ENCODE measurements at places on chromosomes 7 and 10.

GRCh38 chr7:33725111-33726025 lies 180.0 kb upstream of the BMPER start:
- no peak for DNase-seq

GRCh38 chr7:109782806-109783205 lies 1213.1 kb downstream of the DNAJB9 start:
- DNase-seq = no peak

GRCh38 chr7:92732316-92733036 lies 103.9 kb downstream of the CDK6 start:
- no peak for DNase-seq

DNA sequence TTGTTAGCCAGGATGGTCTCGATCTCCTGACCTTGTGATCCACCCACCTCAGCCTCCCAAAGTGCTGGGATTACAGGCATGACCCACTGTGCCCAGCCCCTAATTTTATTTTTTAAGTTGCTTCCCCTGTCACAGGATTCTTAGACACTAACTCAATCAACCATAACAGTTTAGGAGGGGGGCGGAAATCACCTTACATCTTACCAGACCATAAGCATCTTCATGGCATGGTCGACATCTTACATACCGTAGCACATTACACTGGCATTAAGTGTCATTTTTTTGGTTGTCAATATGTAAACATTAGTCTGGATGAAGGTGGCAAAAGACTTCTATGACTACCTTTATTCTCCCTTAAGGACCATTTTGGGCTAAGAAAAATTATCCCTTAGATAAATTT lies 95.6 kb downstream of the TRIM24 start:
- no peak for DNase-seq

DNA sequence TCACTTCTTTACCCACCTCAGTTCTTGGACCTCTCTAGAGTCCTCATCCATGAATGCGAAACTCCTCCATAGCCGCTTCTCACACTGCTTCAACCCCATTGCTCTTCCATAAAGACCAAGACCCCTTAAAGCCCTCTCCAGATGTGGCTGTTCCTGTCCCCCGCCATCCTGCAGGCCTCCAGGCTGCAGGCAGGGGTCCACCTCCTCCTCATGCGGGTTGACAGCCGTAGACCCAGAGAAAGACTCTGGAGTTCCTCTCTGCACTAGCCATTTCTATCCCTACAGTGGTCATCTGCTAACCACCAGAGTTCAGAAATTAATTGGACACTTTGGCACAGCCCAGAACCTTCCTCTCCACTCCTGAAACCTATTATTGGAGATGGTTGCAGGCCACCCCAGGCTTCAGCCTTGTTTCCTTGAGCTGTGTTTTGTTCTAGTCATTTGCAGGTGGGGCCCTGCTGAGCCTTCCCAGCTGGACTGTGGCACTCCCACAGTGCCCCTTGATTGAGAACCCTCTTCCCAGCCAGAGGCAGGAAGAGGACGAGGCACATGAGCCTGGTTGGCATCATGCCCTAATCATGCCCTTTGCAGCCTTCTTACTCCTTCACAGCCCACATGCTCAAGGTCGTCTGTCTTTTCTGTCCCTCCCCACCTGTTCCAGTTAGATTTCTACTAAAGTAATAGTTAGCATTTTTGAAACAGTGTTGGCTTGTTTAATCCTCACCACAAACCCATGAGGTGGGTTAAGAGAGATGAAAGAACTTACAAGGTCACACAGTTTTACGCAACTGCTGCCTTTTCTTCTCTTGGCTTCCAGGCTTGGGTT lies 23.9 kb downstream of the CUL1 start:
- no peak for DNase-seq

GRCh38 chr10:77811831-77812430 lies 114.6 kb downstream of the DLG5 start:
- DNase-seq = no peak

DNA sequence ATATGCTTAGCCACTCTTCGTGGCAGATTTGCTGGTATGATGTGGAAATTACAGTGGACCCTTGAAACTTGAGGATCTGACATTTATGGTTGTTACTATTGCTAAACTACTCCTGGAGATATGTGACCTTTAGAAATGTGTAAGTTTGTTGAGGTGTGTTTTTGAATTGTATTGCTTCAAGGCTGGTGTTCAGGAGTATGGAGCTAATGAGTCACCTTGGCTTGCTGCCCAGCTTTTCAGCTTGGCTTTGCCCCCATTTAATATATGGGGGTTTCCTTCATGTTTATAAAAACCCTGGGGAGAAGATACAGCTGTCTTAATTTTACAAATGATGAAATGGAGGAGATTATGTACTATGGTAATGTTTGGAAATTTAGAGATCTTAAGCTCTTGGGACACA lies 11.6 kb downstream of the HBP1 start:
- no peak for DNase-seq

DNA sequence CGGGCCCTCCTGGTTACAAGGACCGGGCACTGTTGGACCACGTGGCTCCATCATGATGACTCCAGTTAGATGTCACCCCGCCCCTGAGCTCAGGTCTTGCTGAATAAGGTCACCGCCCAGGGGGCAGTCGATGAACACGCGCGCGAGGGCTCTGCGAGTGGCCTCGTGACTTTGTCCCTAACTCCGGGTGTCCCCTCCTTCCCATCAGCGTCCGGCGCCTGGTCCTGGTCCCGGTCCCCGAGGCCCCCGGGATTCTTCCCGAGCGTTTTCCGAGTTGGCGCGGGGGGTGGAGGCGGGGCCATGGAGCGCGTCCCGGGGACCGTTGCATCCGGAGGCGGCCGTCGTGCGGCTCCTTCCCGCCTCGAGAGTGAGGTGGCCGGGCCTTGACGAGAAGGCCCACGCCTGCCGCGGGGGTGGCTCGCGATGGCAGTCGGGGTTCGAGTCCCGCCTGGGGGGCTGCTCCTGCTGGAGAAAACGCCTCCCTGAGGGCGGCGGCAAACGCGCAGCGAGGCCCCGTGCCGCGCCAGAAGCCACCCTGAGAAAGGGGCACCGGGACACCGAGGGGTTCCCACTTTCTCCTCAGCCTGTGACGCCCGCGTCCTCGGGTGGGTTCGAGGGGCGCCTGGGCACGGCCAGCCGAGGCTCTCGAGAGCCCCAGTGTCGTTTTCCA lies 569 bp upstream of the NPTX2 start:
- DNase-seq = no peak

GRCh38 chr7:4998244-4998643 lies 39.3 kb upstream of the MMD2 start:
- no peak for DNase-seq

DNA sequence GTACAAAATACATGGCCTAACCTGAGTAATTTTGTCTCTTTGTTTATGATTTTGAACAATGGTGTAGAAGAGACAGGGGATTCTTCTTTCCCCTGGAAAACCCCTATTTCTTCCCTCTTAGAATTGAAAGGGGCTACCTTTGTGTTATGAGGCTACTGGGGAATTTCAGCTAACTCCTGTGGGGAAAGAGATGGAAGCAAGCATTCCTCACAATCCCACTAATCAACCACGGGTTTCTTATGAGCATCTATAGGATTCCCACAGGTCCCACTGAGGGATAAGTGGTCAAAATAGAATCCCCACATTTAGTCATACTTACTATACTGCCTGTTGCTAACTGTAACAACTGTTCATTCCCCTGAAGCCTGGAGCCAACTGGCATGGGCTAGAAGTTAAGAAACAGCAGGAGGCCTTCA lies 32.2 kb upstream of the ITGB8 start:
- no peak for DNase-seq

GRCh38 chr7:142571581-142571980 lies 177.7 kb upstream of the PRSS1 start:
- DNase-seq = no peak

GRCh38 chr10:65864036-65864435 lies 1061.8 kb upstream of the LRRTM3 start:
- no peak for DNase-seq

- no peak for DNase-seq
Measured at GRCh38 chr10:12937527-12937926, 64.0 kb downstream of the CCDC3 start.

GRCh38 chr10:120599200-120599724 lies 142.2 kb downstream of the PLPP4 start:
- DNase-seq = no peak

DNA sequence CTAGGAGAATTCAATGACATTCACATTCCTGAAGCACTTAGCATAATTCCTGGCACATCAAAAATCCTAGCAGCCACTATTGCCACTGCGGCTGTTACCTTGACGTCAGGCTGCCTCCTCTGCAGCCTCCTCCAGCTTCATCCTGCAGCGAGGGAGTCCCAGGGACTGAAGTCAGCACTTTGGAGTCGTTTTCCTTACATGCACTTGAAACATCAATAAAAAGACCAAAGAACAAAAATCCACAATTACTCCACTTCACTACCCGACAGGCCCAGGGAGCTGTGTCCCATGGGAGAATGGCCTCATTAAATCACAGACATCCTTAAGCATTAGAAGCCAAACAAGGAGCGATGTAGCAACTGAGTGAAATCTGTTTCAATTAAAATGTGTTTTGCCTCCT lies 48.6 kb upstream of the NANOS1 start:
- no peak for DNase-seq

DNA sequence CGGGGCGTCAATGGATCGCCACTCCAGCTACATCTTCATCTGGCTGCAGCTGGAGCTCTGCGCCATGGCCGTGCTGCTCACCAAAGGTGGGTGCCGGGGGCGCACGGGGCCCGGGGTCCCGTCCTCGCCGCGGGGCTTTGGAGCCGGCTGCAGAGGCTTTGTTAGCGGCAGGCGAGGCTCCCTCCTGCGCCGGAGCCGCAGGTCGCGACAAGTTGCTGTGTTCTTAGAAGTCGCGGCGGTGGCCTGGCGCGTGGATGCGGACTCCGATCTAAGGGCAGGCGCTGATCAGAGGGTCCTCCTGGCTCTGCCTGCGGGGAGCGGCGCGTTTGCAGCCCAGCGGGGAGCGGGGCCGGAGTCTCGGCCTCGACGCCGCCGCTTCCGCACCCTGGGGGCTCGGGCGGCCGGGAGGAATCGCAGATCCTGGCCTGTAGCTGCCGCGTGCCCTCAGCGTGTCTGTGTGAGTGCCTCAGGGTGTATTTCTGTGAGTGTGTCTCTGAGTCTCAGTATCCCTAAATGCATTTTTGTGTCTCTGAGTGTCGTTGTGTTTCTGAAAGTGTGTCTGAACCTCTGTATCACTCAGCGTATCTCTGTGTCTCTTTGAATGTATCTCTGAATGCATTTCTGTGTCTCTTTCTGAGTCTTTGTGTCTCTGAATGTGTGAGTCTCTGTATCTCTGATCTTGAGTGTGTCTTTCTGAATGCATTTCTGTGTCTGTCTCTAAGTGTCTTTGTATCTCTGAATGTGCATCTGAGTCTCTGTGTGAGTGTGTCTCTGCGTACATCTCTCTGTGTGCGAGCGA lies 766 bp downstream of the BAMBI start:
- DNase-seq = peak; percentile 36

DNA sequence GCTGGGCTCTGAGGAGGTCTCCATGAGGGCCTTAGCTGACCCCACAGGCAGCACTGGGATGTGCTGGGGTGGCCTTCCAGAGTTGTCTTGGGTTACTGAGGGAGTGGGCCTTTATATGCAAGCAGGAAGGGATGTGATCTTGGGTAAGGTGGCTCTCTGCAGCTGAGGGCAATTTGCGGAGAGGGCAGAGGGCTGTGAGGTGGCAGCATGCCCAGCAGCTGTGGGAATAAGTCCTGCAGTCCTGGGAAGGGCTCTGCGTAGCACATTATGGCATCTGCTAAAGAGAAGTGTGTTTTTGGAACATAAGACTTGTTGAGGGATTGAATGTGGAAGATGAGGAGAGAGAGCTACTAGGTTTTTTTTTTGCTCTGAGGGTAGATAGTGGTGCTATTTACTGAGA lies 99.6 kb upstream of the KMT2E start:
- DNase-seq = no peak

- no peak for DNase-seq
Measured at GRCh38 chr10:69960988-69961880, 91.4 kb upstream of the MACROH2A2 start.

DNA sequence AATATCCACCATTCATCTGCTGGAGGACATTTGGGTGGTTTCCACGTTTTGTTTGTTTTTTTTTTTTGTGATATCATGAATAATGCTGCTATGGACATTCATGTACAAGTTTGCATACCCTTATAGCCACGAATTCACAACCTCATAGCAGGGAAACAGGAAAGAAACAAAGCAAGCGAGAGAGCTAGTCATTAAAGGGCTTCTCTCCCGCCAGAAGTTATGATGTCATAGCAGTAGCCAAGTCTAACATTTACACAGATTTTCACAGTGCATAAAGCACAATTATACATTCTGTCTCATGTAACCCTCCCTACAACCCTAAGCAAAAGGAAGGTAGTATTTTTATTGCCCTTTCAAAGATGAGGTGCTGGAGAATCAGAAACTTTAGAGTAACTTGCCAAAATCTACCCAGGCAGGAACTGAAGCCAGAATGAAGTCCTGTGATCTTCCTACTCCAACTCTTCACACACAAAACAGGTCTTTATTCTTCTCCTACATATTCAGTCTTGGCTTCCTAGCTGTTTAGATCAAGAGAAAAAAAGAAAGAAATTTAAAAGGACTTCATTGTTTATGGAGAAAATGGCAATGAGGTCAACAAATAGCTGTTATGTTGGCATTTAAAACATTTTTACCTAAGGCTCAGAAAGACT lies 33.9 kb upstream of the GPAM start:
- no peak for DNase-seq

DNA sequence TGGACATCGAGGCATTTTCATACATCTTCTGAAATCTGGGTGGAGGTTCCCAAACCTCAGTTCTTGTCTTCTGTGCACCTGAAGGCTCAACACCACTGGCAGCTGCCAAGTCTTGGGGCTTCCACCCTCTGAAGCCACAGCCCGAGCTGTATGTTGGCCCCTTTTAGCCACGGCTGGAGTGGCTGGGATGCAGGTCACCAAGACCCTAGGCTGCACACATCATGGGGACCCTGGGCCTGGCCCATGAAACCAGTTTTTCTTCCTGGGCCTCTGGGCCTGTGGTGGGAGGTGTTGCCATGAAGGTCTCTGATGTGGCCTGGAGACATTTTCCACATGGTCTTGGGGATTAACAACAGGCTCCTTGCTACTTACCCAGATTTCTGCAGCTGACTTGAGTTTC lies 62.1 kb downstream of the INPP5A start:
- DNase-seq = no peak

DNA sequence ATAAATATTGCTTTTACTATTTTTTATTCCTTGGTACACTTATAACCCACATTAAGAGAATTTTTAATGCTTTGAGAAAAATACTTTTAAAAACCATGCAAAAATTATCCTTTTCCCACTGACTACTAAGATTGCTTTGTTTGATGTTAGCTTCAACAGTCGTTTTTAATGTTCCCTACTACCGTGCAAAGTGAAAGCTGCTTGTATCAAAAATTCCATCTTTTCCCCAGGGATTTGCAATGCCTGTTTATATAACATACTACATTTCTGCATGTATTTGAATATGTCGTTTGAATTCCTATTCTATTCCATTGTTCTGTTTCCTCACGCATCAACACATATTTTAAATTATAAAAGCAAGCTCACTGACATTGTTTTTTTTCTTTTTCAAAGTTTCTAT lies 54.4 kb downstream of the TFPI2 start:
- DNase-seq = no peak

DNA sequence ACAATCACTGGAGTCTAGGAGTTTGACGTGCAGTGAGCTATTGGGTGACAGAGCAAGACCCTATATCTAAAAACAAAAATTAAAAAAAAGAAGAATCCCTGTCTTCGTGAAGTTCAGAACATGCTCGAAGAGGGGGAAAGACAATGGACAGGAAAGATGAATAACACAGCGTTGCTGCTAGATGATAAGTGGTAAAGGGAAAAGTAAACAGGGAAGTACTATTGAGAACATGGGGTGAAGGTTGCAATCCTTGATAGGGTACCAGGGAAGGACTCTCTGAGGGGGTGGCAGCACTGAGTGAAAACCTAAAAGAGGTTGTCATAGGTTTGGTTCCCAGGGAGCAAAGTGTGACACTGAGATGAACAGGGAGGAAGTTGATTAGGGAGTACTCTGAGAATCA lies 2.8 kb upstream of the ABRAXAS2 start:
- no peak for DNase-seq

Measured in activated naive CD4-positive, alpha-beta T cell treated with anti-CD3 and anti-CD28 coated beads, Interleukin-2, amount 10 ng/mL, durations not matched to agents 7 days and 5 days (primary cell).